ENCODE measurements at places on chromosomes 4 and X.
A peak's percentile ranks its signal among the peaks of the same experiment; 100 is the strongest.

- DNase-seq, result no peak
These were observed 48.7 kb upstream of the CRMP1 start for GRCh38 chr4:5941601-5942000.

- peak; percentile 41 for DNase-seq
These were observed 43.1 kb upstream of the MTM1 start for GRCh38 chrX:150525061-150525919.

DNA sequence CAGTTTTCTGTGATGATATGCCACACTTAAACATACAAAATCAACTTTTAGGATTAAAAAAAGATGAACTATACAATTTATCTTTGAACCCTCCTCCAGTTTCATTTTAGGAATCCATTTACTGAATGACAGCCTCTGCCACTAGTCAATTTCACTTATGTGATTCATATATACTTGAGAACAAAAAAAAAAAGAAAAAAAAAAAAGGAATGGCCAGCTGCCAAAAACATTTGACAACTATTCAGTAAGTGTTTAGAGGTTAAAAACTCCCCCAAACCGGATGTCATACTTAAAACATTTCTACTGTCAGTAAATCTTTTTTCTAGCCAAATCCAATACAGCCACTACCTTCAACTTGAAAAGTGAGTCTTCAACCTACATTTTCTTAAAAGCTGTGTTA, 266.7 kb upstream of the MAGEB2 start:
- DNase-seq, result no peak

DNA sequence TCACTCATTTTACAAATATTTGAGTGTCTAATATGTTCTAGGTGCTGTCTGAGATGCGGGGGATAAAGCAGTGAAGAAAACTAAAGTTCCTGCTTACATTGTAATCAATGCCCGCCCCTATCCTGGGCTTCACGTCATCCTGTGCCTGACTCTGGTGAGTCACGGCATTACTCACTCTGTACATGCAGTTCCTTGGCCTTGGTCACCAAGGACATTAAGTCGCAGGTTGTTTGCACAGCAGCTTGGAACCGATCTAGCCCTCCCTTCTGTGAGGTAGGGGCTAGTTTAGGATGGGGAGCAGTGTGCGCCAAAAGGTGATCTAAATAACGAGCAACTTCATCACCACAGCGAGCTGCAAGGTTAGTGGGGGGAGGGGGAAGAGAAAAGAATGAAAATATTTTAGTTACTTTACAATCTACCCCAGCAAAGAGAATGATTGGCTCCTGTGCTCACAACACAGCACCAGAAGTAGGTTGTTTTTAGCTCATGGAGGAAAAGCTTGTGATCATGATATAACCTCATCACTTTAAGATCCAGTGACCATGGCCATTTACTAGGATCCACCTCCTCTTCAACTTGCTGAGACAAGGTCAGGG, 48.0 kb upstream of the HDAC8 start:
- DNase-seq, result no peak

DNA sequence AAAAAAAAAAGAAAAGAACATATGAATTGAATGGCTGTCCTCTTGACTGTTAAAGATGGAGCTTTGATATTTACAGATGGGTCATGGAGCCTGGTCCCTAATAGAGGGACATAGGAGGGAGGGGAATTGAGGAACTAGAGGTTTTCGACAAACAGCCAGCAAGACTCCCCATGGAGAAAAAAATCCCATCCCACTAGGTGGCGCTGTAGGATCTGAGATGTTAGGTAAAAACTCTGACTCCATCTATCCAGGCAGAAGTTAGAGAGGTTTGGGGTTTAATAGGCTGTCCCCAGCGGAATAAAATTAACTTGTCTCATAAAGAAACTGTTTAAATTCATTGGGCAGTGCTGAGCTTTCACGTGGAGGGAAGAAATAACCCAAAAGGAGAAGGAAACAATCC, 45.9 kb downstream of the HMGB2 start:
- peak; percentile 18 for DNase-seq

DNA sequence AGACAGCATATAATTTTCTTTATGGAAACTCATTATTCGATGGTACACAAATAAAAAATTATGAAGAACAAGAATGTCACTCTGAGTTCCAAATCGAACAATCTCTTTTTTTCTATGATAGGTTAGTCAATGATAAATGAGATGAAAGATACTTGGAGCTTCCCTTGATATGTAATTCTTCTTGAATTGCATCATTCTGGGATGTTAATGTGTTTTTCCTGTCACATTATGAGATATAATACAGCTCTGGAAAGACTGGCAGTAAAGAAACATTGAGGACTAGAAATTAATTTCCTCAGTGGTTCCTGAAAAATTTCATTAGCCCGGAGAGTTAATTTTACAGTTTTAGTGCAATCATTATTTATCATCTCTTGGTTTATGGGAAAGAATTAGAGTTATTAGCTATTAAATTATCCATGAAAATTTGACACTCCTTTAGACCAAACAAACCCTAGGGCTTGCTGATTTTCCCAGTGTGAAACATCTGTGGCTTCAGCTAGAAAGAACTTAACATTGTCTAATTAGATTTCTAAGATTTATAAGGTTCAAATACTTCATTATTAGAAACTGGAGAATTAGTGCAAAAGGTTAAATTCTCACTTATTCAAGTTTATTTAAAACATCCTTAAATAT, 1546.6 kb upstream of the TENM3 start:
- no peak for DNase-seq

DNA sequence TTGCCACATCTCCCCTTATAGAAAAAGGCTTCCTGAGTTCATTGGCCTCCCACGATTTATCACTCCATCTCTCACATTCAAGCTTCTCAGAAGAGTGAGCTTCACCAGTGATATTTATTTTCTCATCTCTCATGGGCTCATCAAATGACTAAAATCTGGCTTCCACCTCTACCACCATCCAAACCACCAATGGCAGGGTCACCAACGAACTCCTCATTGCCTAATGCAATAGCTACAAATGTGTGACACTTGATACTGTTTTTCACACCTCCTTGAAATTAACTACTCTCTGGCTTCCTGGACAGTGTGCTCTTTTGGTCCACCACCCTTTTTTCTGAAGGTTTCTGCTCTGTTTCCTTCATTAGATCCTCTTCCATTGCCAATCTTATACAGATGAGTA, 129.0 kb downstream of the SH2D1A start:
- no peak for DNase-seq

DNA sequence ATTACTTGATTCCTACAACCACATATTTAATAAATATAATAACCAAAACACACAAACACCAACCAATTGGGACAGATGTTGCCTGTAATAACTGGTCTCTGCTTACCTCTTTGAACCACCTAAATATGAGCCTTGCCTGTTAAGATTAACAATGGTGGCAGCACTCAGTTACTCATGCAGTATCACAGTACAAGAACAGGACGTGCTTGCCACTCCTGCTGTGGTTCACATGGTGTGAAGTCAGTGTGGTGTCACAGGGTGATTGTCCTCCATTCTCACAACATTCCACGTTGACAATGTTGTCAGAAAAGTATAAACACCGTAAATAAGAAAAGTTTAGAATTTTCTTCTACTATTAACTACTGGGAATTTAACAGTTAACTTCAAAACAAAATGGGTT, 365.0 kb downstream of the PPP3CA start:
- no peak for DNase-seq

DNA sequence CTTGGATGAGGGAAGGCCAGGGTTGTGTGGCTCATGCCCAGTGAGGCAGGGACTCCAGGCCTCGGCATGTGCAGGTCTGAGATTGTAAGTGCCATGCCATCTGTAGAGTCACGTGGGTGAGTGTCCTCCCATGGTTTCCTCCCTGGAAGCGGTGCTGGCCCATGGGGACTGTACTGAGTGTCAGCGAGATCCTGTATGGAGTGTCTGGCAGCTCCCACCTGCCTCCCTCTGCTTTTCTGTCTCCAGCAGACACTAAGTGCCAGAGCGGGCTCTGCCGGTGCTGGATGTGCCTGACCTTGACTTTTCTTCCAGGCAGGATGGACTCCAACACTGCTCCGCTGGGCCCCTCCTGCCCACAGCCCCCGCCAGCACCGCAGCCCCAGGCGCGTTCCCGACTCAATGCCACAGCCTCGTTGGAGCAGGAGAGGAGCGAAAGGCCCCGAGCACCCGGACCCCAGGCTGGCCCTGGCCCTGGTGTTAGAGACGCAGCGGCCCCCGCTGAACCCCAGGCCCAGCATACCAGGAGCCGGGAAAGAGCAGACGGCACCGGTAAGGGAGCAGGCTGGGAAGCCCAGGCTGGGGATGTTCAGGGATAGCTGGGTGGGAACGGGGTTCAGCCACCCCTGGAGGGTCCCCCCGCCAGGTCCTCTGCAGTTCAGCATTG, 7.6 kb downstream of the WFS1 start:
- DNase-seq, result no peak

DNA sequence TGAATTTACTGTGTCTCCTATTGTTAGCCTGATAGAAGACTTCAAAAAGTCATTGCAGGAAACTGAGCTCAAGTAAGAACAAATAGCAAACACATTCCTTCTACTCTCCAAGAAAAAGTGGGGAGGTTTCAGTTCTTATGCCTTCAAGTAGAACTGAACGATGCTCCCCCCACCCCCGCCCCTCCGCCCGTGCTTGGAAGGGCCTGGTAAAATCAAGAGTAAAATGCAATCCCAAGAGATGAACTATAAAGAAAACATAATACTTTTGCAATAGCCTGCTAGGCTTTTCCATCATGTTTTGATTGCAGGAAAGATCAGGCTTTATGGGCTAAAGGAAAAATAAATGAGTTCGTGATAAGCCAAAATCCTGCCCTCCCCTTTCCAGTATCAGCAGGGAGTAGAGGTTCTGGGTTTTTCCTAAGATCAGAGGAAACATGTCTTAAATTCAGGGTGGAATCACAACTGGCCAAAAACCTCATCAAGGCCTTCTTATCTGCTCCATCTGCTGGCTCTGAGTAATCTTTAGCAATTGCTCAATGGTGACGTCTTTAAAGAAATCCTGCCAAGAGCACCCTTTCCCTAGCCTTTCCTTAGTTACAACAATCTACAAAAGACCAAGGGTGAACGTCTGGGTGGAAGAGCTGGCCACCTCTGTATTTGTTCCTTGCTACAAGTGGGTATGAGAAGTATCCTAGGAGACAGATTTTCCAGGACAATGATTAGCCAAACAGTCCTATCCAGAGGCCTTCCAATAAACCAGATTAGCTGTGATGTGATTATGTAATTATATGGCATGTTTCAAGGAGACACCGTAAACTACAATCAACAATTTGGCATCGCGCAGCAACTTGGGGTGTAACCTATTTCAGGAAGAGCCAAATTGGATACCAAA, 66.3 kb upstream of the FAM9C start:
- no peak for DNase-seq

DNA sequence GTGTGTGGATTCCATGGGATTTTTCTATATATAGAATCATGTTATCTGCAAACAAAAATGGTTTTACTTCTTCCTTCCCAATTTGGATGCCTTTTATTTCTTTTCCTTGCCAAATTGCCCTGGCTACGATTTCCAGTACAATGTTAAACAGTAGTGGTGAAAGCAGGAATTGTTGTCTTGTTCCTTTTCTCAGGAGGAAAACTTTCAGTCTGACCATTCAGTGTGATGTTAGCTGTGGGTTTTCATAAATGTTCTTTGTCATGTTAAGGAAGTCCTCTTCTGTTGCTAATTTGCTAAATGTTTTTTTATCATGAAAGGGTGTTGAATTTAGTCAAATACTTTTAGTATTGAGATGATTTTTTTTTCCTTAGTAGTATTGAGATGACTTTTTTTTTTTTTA, 10.9 kb downstream of the SAP30 start:
- no peak for DNase-seq

GRCh38 chr4:75566911-75567310, 11.0 kb downstream of the ODAPH start:
- DNase-seq, result no peak

- DNase-seq, result no peak
These were observed 13.9 kb upstream of the MPP1 start for GRCh38 chrX:154818916-154819770.

GRCh38 chrX:340121-340520, 21.5 kb upstream of the GTPBP6 start:
- DNase-seq, result no peak

DNA sequence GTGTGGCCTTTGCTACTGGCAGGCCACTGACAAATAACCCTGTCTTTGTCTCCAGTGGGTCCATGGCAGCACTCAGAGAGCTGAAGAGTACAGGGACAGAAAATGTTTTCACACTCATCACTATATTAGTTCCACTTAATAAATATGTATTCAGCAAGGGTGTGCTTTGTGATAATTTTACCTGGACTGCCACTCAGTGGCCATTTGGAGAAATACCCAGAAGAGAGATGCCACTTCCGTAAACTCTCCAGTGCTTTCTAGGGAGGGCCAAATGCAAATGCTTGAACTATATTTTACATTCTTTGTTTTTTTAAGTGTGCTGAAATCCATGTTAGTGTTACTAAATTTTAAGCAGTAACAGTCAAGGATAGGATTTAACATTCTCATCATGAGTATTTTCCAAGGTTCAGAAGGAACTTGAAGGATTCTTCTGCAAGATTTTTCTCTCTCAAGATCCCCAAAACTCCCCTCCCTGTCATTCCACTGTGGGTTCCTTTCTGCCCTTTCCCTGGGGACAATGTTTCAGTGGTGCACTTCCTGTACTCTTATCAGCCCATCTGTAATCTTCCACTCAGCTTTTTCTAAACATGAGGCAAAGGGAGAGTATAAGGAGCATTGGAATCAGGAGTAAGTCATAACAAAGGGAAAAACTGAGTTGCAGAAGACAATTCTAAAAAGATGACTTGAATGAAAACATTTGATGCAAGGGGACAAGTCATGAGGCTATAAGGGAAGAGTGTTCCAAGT, 46.0 kb downstream of the TFDP3 start:
- peak; percentile 1 for DNase-seq

DNA sequence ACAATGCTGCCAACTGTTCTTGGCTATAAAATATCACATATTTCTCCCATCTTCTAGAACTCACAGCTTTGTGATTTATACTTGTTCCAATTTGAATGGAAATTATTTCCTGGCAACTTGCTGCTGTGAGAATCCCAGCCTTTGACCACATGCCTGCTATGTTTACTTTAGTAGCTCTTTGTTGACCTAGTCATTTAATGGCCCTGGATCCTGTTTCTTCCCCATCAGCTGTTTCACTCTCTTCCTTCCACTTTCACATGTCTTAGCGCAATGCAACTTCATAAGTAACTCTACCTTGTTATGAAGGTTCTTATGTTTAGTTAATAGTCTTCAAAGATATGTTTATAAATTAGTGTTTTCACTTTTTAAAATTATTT, 1973.6 kb upstream of the AGA start:
- no peak for DNase-seq

DNA sequence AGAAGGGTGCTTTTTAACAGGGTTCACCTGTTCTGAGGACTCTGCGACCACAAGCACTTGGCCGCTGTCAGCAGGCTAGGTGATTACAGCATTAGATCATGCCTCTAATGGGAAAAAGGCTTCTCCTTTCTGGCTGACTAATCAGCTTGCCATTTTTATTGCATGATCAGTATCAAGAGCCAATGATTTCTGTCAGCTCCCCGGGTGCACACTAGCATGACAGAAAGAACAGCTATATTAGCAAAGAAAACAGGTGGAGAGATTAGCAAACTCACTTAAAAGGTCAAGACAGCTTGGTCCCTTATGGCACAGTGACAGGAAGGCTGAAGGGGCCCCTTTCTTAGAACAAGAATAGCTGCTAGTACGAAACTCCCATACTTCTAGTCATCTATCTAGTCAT, 170.0 kb downstream of the SMIM20 start:
- no peak for DNase-seq

GRCh38 chr4:155907556-155907955, 4.1 kb downstream of the TDO2 start:
- no peak for DNase-seq
